Neural crest cell (in vitro differentiated cells): ENCODE measurements at places on chromosomes 4 and X. TPM values are rescaled to one million over a fixed set of nuclear protein-coding genes. Genes with fewer than 3 reads are reported as not detected.

DNA sequence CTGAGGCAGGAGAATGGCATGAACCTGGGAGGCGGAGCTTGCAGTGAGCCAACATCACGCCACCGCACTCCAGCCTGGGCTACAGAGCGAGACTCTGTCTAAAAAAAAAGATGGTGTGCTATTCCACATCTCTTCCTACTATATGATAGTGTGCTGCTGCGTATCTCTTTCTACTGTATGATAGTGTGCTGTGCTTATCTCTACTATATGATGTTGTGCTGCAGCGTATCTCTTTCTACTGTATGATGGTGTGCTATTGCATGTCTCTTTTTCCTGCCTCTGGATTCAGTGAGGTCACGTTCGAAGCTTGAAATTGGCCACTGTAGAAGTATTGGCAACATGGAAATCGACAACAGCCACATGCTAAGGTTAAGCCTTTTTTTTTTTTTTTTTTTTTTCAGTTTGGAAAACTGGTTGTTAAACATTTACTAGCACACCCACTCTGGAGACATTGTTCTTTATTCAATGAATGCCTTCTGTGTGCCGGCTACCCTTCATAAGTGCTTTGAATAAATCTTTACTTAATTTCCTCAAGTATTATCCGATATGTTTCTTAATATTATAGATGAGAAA is 31.0 kb downstream of the ARFIP1 start:
- DNase-seq = no peak

GAGE13 gene
- not detected in 2 replicates for total RNA-seq

AKAP4 gene
- not detected in 2 replicates for total RNA-seq

ASB12 gene
- 0.61 TPM in 2 replicates for total RNA-seq

GRCh38 chrX:101595739-101596419 is 21.9 kb downstream of the ARMCX6 start:
- peak; percentile 41 for DNase-seq

DNA sequence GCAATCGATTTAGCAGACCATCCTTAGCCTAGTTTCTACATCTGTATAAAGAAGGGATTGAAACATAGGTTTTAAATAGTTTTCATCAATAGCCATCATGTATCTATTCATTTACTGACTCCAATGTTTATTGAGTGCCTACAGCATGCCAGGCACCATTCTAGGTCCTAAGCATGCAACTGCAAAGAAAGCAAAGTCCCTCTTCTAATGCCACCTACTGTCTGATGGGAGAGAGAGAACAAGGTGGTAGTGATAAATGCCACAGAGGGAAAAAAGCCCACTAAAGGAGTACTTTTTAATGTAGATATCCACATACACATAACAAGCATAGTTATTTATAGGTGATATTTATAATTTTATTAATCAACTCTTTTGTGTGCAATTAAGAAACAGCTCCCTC is 67.6 kb upstream of the PPARGC1A start:
- DNase-seq = no peak

KIF4A gene
- 57.8 and 58.5 TPM in 2 replicates for total RNA-seq

- no peak for DNase-seq
Observed at GRCh38 chr4:111391829-111392228, 753.4 kb upstream of the FAM241A start.

PNMA6A gene
- total RNA-seq = 9.7 and 10.4 TPM in 2 replicates

- DNase-seq = no peak
Observed at GRCh38 chr4:152115794-152116193, 355.0 kb upstream of the GATB start.

DNA sequence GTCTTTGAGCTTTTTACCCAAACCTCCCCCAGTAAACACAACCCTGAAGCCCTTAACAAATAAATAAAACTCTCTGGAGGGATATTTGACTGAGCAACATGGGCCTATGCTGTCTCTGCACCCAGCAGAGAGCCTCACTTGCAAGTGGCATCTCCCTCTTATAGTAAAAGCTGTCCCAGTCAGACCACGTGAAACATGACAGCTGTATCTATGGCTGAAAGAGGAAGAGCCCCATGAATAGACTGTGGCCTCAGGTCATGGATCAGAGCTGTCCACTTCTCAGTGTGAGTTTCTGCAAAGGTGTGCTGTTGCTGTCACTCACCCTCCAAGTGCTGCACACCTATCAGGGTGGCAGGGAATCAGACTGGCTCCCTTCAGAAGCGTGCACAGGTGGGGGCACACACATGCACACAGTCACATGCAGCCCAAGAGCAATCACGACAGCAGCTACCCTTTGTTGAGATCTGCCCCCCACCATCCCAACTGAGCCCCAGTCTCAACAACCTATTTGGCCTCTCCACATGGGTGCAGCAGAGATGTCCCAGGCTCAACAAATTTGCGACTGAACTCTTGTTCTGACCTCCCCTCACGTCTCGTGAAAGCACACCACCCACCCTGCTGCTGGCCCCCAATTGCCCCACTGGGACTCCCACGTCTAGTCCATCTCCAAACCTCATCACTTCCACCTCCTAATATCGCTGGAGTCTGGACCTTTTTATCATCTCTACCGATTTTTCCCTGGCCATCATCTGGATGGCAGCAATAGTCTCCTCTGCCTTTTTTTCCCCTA is 45.6 kb downstream of the NAT8L start:
- no peak for DNase-seq

DCAF12L1 gene
- 0.61 and 0.89 TPM in 2 replicates for total RNA-seq

DNA sequence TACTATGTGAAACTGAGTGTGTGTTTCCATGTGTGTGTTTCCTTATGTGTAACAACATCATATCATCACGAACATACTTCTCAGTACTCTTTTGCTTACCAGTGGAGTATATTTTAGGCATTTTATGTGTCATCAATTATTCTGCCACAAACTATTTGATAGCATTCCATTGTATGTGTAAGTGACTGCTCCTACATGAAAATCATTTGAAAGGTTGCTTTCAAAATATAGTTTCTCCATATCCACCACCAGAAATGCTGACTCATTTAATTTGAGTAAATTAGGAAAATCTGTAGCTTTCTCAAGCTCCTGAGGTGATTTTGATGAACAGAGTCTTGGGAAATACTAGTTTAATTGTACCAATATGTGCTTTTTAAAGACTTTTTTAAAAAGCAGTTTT is 376.2 kb downstream of the PCDH18 start:
- no peak for DNase-seq

- DNase-seq = no peak
Observed at GRCh38 chr4:150217808-150218207, 139.6 kb downstream of the DCLK2 start.

DNA sequence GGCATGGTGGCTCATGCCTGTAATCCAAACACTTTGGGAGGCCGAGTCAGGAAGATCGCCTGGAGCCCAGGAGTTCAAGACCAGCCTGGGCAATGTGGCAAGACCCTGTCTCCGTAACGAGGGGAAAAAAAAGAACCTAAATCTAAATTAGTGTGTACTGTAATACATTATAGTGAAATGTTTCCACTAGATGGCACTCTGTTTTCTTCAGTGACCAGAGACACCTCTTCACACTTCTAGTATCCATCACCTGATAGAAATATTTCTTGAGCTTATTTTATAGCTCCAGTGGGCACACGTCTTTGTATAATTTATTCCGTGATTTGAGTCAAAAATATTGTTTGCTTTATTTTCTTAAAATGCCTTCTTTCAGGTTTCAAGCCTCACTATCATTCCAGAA is 600.9 kb upstream of the DIPK2B start:
- DNase-seq = no peak

DNA sequence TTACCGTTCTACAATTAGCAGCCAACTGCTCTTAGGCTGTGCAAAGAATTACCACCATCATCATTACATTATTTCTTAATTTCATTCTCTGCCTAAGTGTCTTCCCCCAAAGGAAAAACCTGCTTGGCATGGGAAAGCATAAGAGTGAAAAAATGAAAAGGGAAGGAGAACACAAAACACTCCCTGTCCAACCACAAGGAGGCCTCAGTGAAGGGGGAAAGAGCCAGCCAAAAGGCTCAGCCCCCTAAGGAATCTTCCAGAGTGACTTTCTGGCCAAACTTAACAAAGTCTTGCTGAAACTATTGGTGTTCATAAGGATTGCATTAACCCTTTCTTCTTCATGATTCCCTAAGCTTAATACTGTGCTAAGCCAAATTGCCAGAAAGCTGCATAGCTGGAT is 287.4 kb downstream of the SMARCA1 start:
- DNase-seq = no peak

- DNase-seq = no peak
Observed at GRCh38 chrX:9515973-9516538, 51.2 kb downstream of the TBL1X start.

PROM1 gene
- 60.8 and 65.3 TPM in 2 replicates for total RNA-seq

GRCh38 chrX:102744307-102744706 is 23.8 kb downstream of the GPRASP3 start:
- DNase-seq = no peak

- no peak for DNase-seq
Observed at GRCh38 chrX:50615570-50616158, 145.0 kb upstream of the DGKK start.

- no peak for DNase-seq
Observed at GRCh38 chrX:93791304-93791703, 117.3 kb downstream of the FAM133A start.

SULT1B1 gene
- total RNA-seq = not detected in 2 replicates

DNA sequence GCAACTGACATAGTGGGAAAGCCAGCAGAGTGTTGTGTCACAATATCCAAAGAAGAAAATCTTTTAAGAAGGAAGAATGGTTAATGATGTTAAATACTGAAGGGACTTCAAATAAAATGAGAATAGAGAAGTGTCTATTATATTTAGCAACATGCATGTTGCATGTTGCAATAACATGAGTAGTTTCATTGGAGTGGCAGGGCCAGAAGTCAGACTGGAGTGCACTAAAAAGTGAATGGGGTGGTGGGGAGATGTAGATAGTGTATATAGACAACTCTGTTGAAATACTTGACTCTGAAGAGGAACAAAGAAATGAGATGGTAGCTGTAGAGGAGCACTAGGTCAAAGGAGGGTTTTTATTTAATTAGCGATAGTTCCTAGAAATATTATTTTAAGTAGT is 9.5 kb upstream of the AMMECR1 start:
- no peak for DNase-seq

DOK7 gene
- total RNA-seq = 0.16 TPM in 1 of 2 replicates, not detected in the other

DGAT2L6 gene
- not detected in 2 replicates for total RNA-seq

- no peak for DNase-seq
Observed at GRCh38 chr4:151553874-151554273, 144.9 kb downstream of the FHIP1A start.

DNA sequence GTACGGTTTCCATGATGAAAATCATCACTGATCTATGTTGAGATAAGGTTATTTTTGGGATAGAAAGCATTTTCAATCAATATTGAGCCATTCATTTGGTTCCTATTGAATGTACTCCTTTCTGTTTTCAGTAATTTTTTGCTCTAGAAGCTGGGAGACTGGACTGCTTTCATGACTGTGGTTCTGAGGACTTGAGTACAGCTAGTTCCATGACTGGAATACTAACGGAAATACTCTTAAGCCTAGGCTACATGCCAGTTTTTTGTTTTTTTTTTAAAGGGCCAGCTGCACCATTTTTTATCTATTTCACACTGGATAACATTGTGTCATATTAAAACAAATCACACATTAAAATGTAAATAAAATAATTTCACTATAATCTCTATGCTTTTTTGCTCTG is 16.7 kb downstream of the PRR32 start:
- DNase-seq = no peak

GRCh38 chr4:147760176-147760575 is 28.3 kb downstream of the ARHGAP10 start:
- no peak for DNase-seq

DNA sequence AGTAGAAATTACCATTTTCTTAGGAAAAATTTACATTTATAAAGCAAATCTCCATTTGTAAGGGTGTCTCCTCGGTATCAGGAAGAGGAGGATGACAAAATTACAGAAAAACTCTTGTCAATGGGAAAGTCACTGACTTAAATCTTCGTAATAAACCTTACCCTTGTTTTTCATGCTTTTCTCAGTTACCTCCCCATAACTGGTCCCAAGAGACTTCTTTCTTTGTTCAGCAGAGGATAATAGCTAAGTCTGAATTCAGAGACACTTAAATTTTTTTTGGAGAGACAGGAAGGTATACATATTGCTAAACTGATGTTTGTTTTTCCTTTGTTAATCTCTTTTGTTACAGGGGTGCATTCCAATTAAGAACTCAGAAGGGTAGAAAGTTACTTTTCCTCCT is 125.5 kb upstream of the JADE1 start:
- DNase-seq = no peak

PPP4R3C gene
- not detected in 2 replicates for total RNA-seq

RGN gene
- total RNA-seq = 0.27 and 0.70 TPM in 2 replicates

- DNase-seq = peak; percentile 38
Observed at GRCh38 chr4:7295197-7295910, 103.0 kb downstream of the SORCS2 start.

H2BW2 gene
- total RNA-seq = 0.20 and 0.51 TPM in 2 replicates

DNA sequence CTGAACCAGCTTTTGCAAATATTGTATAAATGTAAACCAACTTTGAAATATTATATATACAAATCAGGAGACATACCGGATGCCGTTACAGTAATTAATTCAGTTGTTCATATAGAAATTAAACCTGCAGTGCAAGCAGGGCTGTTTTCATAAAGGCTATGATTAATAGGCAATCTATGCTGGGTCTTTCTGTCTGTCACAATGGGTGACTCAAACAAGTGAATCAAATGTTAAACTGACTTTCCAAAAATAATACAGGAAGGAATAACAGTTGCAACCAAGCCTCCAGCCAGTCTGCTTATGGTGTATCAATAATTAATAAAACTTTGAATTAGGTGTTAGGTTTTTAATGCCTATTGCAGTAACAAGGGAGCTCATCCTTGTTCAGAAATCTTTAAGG is 43.9 kb downstream of the GABRB1 start:
- no peak for DNase-seq

TLR7 gene
- total RNA-seq = not detected in 2 replicates

GRCh38 chr4:168531305-168531704 is 34.5 kb downstream of the PALLD start:
- DNase-seq = no peak

DNA sequence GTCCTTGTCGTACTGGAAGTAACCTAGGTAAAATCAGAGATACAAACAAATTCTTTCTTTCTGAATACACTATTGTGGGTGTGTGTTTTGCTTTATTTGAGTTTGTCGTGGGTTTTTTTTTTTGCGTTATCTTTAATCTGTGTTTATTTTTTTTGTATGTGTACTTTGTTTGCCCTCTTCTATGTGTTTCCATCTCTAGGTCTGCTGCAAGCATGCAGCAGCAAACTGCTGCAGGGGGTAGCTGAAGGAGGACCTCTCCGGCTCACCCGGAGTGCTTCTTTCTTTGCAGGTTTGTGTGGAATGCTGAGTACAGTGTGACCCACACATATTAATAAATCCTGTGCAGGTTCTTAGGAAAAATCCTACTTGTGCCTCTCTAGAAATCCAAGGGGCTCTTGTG is 64.8 kb downstream of the FNIP2 start:
- no peak for DNase-seq

DNA sequence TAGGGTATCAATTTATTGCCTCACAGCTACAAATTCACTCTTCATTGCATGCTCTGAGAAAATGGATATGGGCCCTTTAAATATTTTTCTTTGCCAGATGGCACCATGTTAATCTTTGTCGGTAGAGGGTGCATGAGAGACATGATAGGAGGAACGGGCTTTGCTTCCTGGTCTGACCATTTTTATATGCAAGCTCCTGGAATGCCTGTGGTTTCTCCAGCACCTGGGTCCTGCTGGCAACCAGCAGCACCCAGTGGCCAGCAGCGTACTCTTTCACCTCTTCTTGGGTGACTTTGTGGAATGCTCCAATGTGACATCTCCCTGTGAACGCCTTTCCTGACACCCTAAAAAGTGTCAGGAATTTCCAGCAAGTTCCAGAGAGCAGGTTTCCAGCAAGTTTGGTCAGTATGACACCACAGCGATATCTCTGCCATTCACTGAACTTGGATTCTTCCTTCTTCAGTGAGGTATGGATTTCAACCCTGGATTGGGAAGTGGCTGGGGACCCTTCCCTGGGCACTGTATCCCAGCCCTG is 140.3 kb upstream of the PGRMC2 start:
- no peak for DNase-seq
